ENCODE measurements at places on chromosomes 4 and X.
A peak's percentile ranks its signal among the peaks of the same experiment; 100 is the strongest.

DNA sequence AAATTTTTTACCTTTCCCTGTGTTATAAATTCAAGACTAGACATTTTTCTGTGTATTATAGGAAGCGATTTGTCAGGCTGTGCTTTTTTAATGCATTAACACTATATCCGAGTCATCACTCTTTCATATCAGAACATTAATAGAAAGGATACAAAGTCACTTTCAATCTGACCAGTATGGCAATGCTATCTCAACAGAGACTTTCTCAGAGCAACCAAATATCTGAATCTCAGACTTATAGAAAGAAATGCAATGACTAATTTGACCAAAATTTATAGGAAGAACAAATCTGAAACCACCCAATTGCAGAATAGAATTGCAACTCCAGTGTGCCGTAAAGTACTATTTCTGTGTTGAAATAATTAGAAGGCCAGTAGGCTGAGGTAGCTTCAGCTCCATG, 473 bp upstream of the TKTL2 start:
- no peak for DNase-seq

- peak; percentile 38 for DNase-seq
Observed at GRCh38 chrX:69503782-69504625, at the start of gene NALF2. Gene NALF2 (plus strand): TSS chrX:69504326. CDS start chrX:69505283, 957 bp downstream.

- DNase-seq = no peak
Observed at GRCh38 chr4:53885668-53886067, 178.7 kb downstream of the CHIC2 start.

DNA sequence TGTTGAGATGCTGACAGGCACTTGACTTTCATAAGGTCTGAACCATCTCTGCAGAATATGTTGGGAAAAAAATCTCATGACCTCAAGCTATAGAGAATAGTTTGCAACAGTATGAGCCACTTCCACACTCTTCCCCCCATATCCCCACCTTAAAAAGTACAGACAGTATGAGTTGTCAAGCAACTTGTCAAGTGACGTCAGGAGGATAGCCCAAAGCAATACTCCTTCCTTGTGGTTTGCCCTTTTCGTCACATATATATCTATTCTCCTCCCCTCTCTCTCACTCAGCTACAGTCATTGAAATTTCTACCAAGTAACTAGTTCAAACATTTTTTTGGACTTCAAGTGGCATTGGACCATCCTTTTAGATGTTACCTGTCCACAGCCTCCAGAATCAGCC, 67.7 kb downstream of the MCF2 start:
- no peak for DNase-seq

- DNase-seq = no peak
Observed at GRCh38 chrX:5176766-5177165, 1051.9 kb downstream of the NLGN4X start.

DNA sequence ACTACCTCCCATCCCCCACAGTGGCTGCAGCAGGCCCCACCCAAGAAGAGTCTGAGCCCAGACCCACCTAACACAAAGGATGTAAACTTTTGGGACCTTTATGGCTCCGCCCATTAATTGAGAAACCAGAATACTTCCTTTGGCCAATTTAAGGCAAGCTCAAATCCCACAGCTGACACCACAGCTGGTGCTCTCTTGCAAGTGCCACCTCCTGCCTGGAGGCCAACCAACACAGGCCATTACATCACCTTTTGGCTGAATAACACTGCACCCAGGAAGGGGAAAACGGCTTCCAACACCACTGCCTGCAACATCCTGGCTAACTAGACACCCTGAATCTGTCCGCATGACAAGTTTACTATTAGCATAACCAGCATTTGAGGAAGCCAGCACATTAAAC, 248.8 kb downstream of the PRDM5 start:
- no peak for DNase-seq
